AG10803 (cell line): ENCODE measurements at places on chromosomes 1 and 21.

GRCh38 chr1:238319957-238320356 is 429.2 kb upstream of the ZP4 start:
- no peak for DNase-seq

DNA sequence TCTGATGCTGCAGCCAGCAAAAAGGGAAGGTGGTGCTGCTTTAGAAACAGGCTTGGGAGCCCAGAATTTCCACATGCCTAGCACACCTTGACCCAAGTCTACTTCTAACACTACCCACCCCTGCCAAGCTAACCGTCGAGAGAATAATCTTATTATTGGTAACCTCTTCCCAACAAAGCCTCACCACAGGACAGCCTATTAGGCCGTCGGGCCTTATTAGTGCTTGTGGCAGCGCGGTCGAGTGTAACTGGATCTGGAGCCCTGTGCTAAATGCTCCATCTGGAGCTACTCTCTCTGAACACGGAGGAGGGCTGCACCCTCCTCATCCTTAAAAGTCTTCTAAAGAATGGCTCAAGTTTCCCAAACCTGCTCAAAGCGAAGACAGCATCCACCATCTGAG is 165.5 kb upstream of the NFIA start:
- DNase-seq, result no peak

- no peak for DNase-seq
Measured at GRCh38 chr1:42981255-42981805, 22.7 kb upstream of the SLC2A1 start.

DNA sequence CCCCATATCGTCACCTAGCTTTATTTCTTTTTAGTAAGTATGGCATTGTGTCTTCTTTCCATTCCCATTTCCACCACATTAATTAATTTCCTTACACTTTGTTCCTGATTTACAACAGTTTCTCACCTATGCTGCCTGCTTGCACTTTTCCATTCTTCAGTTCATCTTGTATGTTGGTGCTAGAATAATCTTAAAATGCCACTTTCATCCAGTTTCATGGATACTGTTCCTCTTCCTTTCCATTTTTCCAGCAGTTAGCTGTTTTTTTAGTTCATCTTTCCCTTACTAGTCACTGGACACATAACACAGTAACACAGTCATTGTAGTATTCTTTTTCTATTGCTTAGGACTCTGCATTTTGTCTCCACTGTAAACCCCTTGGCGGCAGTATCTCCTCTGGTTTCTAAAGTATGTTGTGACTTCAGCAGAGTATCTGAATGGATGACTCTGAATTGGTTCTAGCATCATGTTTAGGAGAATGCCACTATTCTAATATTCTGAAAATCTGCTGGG is 2.1 kb downstream of the CDC7 start:
- DNase-seq, result peak; percentile 20

- DNase-seq, result no peak
Measured at GRCh38 chr1:234745276-234745675, 135.3 kb upstream of the IRF2BP2 start.

GRCh38 chr1:172537827-172538391 is 5.0 kb downstream of the SUCO start:
- DNase-seq, result no peak

DNA sequence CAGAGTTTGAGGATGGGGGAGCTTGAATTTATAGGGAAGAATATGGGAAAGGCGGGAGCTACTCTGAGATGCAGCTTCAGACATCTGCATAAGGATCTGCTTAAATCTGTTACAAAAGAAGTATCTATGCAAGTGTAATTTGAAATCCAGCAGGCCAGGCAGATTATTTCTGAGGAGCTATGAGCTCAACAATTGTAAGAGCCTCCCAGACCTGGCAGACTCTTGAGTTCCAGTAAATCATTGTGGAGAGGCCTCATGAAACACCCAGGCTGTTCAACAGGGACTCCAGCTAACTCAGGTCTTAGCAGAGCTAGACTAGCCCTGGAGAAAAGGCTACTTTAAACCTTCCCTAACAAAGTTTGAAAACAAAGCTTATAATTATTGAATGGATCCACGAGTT is 647.5 kb upstream of the CHRM3 start:
- peak; percentile 6 for DNase-seq

DNA sequence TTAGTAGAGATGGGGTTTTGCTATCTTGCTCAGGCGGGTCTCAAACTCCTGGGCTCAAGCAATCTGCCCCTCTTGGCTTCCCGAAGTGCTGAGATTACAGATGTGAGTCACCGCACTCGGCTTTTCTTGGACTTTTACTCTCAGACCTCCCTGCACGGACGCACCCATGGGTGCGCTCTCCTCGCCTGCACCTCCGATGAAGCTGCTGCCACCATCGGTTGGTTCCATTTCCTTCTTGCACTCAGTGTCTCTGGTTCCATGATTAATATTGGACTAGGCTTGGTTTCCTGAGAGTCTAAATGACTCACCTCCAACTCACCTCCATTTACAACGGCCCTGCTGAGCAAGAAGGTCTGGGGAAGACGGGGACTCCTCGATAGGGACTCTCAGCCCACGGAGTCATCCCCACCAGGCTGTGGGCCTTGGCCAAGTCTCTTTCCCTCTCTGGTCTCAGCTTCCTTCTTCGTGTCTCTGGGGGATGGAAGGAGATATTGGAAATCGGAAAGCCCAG is 6.7 kb upstream of the TNFRSF8 start:
- no peak for DNase-seq

DNA sequence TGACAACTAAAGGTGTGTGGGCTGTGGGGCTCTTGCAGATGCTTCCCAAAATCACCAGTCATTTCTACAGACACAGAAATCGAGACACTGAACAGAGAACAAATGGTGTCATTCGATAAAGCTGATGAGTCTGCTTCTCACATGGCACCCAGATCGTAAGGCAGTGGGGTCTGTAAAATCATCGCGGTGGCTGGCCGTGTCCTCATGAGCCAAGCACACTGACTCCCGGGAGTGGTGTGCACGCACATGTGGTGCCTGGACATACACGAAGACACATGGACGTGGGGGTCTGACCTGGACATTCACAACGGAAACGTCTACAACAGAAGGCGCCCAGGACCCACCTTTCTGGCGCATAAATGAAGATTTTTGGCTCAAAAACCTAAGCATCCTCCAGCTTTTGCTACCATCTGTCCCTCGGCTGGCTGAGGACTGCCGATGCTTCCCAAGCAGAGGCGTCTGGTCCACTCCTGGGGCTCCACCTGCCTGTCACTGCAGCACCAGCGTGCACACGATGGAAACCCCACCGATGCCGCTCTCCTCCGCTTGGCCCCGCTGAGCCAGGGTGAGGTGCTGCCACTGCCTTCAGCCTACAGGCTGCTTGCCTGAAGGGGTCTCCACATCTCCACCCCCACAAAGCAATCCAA is 6.8 kb downstream of the SMIM1 start:
- DNase-seq, result no peak

DNA sequence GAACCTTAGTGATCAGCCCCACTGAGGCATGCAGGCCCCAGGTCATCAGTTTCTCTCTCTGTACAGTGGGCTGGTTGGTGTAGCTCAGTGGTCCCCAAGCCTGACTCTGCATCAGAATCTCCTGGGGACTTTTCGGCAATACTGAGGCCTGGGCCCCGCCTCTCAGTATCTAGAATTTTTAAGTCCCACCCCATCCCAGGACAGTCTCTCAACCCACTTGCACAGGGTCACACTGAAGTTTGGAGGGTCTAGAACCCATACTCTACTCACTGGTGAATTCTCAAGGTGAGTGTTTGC is 216.4 kb downstream of the MATN1 start:
- no peak for DNase-seq

DNA sequence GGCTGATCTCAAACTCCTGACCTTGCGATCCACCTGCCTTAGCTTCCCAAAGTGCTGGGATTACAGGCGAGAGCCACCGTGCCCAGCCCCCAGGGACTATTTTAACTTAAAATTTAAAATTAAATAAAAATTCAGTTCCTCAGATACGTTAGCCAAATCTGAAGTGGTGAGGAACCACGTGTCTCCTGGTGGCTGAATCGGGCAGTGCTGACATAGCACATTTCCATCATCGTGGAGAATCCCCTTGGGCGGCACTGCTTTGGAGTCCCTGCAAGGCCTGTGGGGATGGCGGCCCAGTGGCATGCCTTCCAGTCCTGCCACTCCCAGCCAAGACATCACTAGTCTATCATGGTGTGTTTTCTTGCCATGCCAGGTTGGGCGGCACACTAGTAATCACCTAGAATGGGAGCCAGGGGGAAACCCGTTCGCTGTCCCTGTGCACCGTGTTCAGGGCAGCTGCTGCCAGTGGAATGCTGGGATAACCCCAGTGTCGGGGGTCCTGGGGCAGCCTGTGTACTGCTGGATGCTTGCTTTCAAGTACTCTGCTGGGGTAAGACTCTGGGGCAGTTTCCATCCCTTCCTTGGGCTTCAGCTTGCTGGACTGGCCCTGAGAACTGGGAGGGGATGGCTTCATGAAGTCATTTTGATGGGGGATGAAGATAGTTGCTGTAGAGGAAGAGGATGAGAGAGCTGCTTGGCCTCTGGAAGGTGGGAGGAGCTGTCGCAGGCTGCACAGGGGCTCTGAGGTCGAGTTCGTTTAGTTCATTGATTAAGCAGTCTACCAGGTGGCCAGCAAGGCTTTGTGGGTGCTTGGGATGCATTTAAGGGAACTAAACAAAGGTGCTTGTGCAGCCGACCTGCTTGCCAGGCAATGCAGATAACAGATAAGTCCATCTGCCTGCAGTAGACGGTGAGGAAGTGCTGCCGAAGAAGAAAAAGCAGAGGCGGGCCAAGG is 4.6 kb downstream of the ZBTB48 start:
- DNase-seq, result no peak

- peak; percentile 73 for DNase-seq
Measured at GRCh38 chr1:39646232-39647081, 7.0 kb upstream of the HEYL start.
